ENCODE measurements at places on chromosomes 12 and 14.

DNA sequence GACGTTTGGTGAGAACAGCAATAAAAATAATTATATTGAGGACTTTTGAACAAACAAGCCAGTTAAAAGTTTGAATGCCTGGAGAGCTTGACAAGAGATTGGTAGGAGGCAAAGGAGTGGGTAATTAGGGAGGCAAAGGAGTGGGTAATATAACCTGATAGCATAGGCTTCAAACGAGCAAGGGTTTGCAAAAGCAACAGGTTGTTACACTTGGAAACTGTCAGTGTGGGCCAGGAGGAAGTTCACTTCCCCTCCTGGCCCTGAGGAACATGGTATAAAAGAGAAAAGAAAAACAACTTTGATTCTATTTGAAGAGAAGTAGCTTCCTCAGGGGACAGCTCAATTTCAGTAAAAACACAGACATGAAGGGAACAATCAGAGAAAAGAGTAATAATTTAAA is 121.7 kb downstream of the CCER1 start:
- no peak for DNase-seq

- DNase-seq, result no peak
These were observed 4.2 kb downstream of the HSPA2 start for GRCh38 chr14:64544607-64545312.

DNA sequence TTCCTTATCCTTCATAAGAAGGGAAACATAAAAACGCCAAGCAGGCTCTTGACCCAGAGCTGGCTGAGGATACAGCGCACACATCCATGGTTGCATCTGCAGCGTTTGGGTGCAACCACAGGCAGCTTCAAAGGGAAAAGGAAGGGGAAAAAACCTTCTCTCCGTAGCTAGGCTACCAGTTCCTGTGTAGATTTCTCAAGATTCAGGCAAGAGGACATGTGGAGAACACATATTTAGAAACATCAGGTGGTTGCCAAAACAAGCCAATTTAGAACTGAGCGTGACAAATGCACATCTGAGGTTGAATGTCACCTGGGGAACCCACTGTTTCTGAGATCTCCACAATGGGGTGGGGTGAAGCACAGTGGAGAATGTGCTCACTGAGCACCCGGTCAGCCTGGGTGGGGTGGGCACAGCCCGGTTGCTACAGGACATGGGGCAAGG is 78.3 kb upstream of the BDKRB2 start:
- no peak for DNase-seq

GRCh38 chr12:6778217-6778573 is 5.9 kb downstream of the LAG3 start:
- peak; percentile 80 for DNase-seq
